ENCODE measurements at places on chromosomes 16 and 17.

DNA sequence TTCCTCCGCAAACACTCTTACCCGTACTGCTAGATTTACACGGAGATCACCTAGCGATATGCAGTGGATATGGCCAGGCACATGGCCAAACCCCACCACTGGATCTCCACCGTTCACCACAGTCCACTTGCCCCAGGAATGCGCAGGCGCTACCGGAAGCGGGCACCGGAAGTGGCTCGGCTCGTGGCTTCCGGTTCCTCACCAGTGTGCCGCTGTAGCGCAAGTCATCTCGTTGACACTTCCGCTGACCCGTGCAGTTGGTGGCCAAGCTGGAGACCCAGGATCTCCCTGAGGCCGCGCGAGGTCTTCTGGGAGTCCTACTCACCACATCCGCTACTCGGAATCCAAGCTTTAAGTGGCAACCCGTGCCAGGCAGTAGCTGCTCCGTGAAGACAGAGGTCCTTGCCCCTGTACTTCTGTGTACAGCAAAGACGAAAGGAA lies 11.5 kb downstream of the ZNF597 start:
- no peak overlapping the region for H3K27ac ChIP-seq
- H3K4me1 ChIP-seq: peaks cover 13% of the 10 kb centered on the region
- peaks cover 47% of the 10 kb centered on the region for H3K36me3 ChIP-seq
- no peak overlapping the region for H3K4me3 ChIP-seq
- no peaks in the 10 kb centered on the region for H3K27me3 ChIP-seq

- peaks cover 3% of the 10 kb centered on the region for H3K4me1 ChIP-seq
- H3K27ac ChIP-seq: no peak overlapping the region
- H3K27me3 ChIP-seq: peaks cover 2% of the 10 kb centered on the region
- no peak overlapping the region for H3K4me3 ChIP-seq
- no peaks in the 10 kb centered on the region for H3K36me3 ChIP-seq
Measured at GRCh38 chr17:19332371-19333131, 30.0 kb downstream of the B9D1 start.

DNA sequence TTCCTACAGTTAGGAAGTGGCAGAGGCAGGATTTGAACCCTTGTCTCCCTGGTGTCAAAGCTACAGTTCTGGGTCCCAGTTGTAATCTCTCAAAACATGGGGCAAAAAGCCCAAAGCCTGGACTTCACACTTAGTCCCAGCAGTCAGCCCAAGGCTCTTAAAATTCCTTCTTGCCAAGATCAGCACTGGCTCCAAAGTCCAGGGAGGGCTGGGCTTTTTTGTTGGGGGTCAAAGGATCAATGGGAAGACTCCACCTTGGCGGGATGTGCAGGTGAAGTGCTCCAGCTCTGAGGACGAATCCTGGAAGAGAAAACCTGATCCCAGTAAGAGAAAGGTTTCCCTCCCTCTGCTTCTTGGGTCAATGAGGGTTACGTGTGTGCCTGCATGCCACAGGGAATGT lies 195.5 kb downstream of the HAPSTR1 start:
- no peak overlapping the region for H3K4me3 ChIP-seq
- H3K36me3 ChIP-seq: no peaks in the 10 kb centered on the region
- no peaks in the 10 kb centered on the region for H3K27me3 ChIP-seq
- H3K27ac ChIP-seq: no peak overlapping the region

DNA sequence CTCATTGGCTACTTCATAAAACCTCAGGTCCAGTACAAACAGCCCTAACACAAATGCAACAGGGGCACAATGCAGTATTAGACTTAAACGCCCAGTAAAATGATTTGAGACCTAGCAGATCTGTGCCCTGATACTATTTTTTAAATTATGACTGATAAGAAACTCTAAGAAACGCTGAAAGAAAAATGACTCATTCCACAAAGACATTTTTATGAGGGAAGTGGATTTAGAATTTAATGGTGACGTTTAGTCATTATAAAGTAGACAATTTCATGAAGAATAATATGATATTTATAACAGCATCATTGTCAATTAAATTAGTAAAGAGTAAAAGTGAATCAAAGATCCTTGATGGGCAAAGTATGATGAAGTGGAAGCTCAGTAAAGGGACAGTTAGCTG lies 80.4 kb upstream of the DHX40 start:
- H3K27me3 ChIP-seq: peaks cover 29% of the 10 kb centered on the region
- no peaks in the 10 kb centered on the region for H3K36me3 ChIP-seq
- H3K4me3 ChIP-seq: no peak overlapping the region
- peaks cover 5% of the 10 kb centered on the region for H3K4me1 ChIP-seq
- DNase-seq: no peak

GRCh38 chr16:87821376-87822107 lies 47.8 kb downstream of the SLC7A5 start:
- no peaks in the 10 kb centered on the region for H3K27me3 ChIP-seq
- no peak overlapping the region for H3K4me3 ChIP-seq
- H3K4me1 ChIP-seq: peaks cover 5% of the 10 kb centered on the region
- peaks cover 6% of the 10 kb centered on the region for H3K36me3 ChIP-seq
- DNase-seq: no peak

- no peaks in the 10 kb centered on the region for H3K27me3 ChIP-seq
- peak; percentile 31 for DNase-seq
- H3K4me3 ChIP-seq: peak overlapping the region; percentile 86
- H3K36me3 ChIP-seq: peaks cover 2% of the 10 kb centered on the region
- peak overlapping the region; percentile 69 for H3K27ac ChIP-seq
Measured at GRCh38 chr17:29588562-29589411, 661 bp downstream of the GIT1 start.

GRCh38 chr16:69095193-69095592 lies 10.3 kb upstream of the HAS3 start:
- H3K36me3 ChIP-seq: no peaks in the 10 kb centered on the region
- peaks cover 5% of the 10 kb centered on the region for H3K4me1 ChIP-seq
- H3K27ac ChIP-seq: no peak overlapping the region
